ENCODE measurements at places on chromosomes 3 and 15. TPM values are rescaled to one million over a fixed set of nuclear protein-coding genes. Genes with fewer than 3 reads are reported as not detected.

- H3K4me3 ChIP-seq, result no peak overlapping the region
- no peaks in the 10 kb centered on the region for H3K4me1 ChIP-seq
- peaks cover 39% of the 10 kb centered on the region for H3K36me3 ChIP-seq
- H3K27ac ChIP-seq, result no peak overlapping the region
These were observed 59.8 kb upstream of the NR2F2 start for GRCh38 chr15:96270581-96271172.

GRCh38 chr15:25810154-25810553 lies 53.0 kb downstream of the ATP10A start:
- no peak overlapping the region for H3K4me3 ChIP-seq
- no peak for DNase-seq
- peaks cover 9% of the 10 kb centered on the region for H3K27me3 ChIP-seq
- H3K27ac ChIP-seq, result no peak overlapping the region

DNA sequence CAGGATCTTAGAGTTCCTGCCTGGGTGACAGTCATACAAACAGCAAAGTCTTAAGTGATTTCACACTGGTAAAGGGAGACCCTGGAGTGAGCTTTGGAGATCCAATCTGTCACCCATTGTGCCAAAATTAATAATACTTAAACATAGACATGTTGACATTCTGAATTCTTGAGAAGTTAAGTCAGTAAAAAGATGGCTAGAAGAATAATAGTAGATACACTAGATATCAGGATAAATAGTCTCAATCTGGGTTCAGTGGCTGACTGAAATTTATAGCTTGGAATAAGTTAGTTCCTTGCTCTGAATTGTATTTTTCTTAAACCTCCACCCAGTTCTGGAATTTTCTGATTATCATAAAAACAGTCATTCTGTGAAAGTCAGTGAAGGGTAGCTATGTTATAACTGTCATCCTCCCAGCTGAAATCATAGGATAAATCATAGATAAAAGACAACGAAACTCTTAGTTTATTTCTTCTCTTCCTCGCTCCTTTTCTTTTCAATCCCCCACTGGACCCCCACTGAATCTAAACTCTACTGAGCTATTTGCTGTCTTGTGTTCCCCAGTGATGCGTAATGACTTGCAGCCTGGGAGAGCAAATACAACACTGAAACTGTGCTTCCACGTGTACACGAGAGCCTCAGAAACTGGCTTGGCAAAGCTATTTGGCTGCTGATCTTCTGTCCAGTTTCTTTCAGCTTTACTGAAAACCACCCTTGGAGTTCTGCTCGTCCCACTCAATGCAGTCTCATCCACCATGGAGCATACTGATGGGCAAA lies 175.4 kb upstream of the TP63 start:
- H3K4me3 ChIP-seq, result no peak overlapping the region
- no peaks in the 10 kb centered on the region for H3K27me3 ChIP-seq
- DNase-seq, result no peak
- H3K36me3 ChIP-seq, result no peaks in the 10 kb centered on the region
- peaks cover 3% of the 10 kb centered on the region for H3K4me1 ChIP-seq

GRCh38 chr3:13085081-13085845 lies 12.0 kb upstream of the IQSEC1 start:
- no peaks in the 10 kb centered on the region for H3K27me3 ChIP-seq
- H3K4me1 ChIP-seq, result peaks cover 18% of the 10 kb centered on the region

GRCh38 chr3:178336336-178336735 lies 199.9 kb upstream of the KCNMB2 start:
- no peaks in the 10 kb centered on the region for H3K4me1 ChIP-seq
- DNase-seq, result no peak
- H3K4me3 ChIP-seq, result no peak overlapping the region
- H3K36me3 ChIP-seq, result no peaks in the 10 kb centered on the region
- H3K27me3 ChIP-seq, result no peaks in the 10 kb centered on the region

GRCh38 chr3:23389686-23390085 lies 186.6 kb downstream of the UBE2E2 start:
- no peaks in the 10 kb centered on the region for H3K27me3 ChIP-seq
- no peak for DNase-seq
- H3K27ac ChIP-seq, result no peak overlapping the region

DNA sequence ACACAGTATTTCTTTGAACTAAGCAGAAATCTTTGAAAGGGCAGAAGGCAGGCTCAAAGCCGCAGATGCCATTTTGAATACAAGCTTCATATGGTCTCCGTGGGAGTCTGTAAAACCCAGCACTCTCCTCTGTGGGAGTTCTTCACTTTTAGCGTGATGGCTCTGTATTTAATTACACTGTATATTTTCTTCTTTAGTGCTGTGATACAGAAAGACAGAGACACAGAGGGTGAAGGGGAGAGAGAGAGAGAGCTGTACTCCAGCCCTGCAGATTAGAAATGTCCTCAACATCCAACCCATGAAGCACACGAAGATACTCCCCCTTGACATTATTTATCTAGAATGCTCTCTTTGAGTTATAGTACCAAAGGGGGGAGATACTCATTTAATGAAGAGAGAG lies 752.6 kb upstream of the NR2F2 start:
- DNase-seq, result no peak
- no peak overlapping the region for H3K4me3 ChIP-seq
- H3K27me3 ChIP-seq, result no peaks in the 10 kb centered on the region
- H3K4me1 ChIP-seq, result no peaks in the 10 kb centered on the region
- no peak overlapping the region for H3K27ac ChIP-seq

DNA sequence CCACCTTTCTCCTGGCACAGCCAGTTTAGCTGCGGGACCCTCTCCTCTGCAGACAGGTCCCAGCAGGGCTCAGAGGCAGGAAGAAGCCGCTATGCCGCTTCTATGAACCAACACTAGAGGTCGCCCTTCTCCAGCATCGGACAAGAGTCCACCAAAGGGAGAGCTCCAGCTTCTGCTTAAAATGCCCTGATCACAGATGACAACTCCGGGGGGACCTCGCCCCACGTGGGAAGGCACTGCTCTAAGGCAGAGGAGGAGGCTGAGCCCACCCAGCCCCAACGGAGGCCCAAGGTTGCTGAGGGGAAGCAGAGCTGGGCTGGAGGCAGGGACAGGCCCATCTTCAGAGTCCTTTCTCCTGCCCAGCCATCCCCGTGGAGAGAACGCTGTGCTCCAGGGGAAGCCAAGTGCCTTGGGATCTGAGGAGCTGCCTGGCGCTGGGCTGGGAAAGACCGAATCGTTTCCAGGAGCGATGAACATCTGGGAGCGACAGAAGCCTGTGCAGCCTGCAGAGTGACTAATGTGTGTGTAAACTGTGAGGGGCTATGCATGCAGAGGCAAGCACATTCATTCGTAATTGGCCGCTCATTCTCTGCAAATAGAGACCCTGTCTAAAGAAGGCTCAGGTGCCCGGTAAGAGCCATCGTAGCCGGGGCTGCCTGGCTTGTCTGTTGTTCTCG lies 43.5 kb upstream of the BDH1 start:
- no peak overlapping the region for H3K4me3 ChIP-seq
- H3K27me3 ChIP-seq, result no peaks in the 10 kb centered on the region
- no peaks in the 10 kb centered on the region for H3K36me3 ChIP-seq
- no peaks in the 10 kb centered on the region for H3K4me1 ChIP-seq

DNA sequence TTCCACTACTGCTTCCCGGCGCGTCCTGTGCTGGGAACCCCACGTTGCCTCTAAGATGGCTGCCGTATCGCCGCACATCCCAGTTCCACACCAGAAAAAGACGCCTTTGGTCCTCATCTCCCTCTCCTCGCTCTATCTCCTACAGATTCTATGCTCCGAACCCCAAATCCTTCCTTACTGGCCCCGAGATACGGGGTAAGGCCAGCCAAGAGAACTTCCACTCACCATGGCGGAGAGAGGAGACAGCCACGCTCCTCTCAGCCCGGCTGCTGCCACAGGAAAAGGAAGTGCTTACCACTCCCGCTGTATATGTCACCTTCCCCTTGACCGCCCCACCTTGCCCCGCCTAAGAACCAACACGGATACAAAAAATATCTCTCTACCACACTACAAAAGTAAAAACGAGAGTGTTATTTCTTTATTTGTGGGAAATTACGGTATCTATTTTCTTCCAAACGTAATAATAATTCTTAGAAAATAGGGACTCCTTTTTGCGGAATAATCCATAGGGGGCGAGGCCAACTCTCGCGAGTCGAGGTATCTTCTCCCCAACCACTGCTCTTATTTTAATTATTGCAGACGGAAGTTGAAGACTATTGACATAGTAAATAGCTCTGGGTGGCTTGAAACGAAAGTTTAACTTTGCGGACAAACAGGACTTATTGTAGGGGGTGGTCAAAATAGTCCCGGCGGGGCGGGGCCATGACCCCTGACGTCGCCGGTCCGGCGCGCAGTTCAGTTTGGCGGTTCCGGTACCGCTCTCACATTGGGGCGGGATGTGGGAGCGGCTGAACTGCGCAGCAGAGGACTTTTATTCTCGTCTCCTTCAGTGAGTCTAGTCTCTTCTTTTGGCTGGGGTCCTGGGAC lies at the start of the genes RPL4 and ZWILCH:
Gene RPL4, minus strand, starts transcription at position 293 of the 867 bp plus-strand sequence. Its CDS starts 65 bp downstream, at position 228.
Gene ZWILCH, plus strand, starts transcription at position 764 of the 867 bp plus-strand sequence. Its CDS starts 13 bp downstream, at position 777.
- DNase-seq, result peak; percentile 85
- H3K27ac ChIP-seq, result peak within 1 kb of the TSS; percentile 95
- H3K27me3 ChIP-seq, result no peaks in the 10 kb centered on the region
- peak within 1 kb of the TSS; percentile 94 for H3K4me3 ChIP-seq
- peaks cover 37% of the 10 kb centered on the region for H3K36me3 ChIP-seq

GRCh38 chr15:69648775-69649735 lies 196.4 kb downstream of the RPLP1 start:
- no peak for DNase-seq
- no peaks in the 10 kb centered on the region for H3K36me3 ChIP-seq
- H3K27me3 ChIP-seq, result peaks cover 19% of the 10 kb centered on the region
- H3K4me1 ChIP-seq, result no peaks in the 10 kb centered on the region

DNA sequence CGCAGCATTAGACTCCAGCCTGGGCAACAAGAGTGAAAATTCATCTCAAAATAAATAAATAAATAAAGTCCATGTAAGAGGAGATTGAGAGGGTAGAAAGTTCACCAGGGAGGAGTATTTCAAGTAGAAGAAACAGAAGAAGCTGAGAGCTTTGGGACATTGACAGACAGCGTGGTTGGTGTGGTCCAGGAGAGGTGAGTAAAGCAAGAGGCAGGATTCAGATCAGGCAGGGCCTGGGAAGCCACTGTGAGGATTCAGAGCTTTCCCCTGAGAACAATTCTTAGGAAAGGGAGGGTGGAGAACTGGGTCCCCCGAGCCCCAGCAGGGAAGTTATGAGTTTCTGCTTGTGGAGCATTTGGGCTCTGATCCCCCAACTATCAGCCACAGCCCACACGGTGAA lies 54.2 kb upstream of the AMOTL2 start:
- no peak overlapping the region for H3K4me3 ChIP-seq
- no peak overlapping the region for H3K27ac ChIP-seq
- DNase-seq, result no peak
- no peaks in the 10 kb centered on the region for H3K27me3 ChIP-seq

GRCh38 chr15:91249591-91249990 lies 149.5 kb downstream of the SV2B start:
- no peak for DNase-seq
- H3K27me3 ChIP-seq, result no peaks in the 10 kb centered on the region
- H3K36me3 ChIP-seq, result no peaks in the 10 kb centered on the region
- no peaks in the 10 kb centered on the region for H3K4me1 ChIP-seq

DNA sequence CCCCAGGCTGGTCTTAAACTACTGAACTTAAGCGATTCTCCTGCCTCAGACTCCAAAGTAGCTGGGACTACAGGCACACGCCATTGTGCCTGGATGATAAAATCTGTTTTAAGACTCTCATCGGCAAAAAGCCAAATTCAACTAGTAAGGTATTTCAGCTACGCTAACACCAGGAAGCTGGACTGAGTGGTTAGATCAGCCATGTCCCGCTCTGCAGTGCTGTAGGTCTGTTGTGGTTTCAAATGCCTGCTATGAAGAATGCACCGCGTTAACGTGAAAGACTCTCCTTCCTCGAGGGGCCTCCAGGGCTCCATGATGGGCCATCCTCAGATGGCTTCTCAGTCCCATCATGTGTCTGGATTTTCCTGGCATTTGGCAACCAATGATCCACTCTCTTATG lies 70.2 kb downstream of the PCOLCE2 start:
- no peak overlapping the region for H3K4me3 ChIP-seq
- no peak for DNase-seq
- H3K27ac ChIP-seq, result no peak overlapping the region

The EPHA6 gene
- not detected for total RNA-seq

The ENTPD3 gene
- total RNA-seq, result 0.45 TPM

The ATP13A5 gene
- not detected for total RNA-seq

The POLQ gene
- 0.39 TPM for total RNA-seq

The AP3B2 gene
- 0.22 TPM for total RNA-seq

The TNFAIP8L3 gene
- 14.1 TPM for total RNA-seq

The ITPKA gene
- 1.1 TPM for total RNA-seq

The CIB2 gene
- total RNA-seq, result 3.3 TPM

Data from heart left ventricle (tissue), 16 donors.